ENCODE measurements at places on chromosomes 7 and 10.

DNA sequence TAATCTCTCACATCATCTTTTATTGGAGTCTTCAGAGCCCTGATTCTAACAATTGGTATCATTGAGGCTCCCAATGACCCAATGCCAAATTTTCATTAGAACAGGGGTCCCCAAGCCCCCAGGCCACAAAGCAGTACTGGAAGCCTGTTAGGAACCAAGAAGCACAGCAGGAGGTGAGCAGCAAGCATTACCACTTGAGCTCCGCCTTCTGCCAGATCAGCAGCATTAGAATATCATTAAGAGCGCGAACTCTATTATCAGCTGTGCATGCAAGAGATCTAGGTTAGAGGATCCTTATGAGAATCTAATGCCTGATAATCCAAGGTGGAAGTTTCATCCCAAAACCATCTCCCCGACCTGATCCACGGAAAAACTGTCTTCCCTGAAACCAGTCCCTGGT is 23.1 kb downstream of the KIF5B start:
- H3K36me3 ChIP-seq: peaks cover 85% of the 10 kb centered on the region
- H3K27me3 ChIP-seq: no peaks in the 10 kb centered on the region
- H3K4me3 ChIP-seq: no peak overlapping the region
- DNase-seq: no peak
- H3K4me1 ChIP-seq: peaks cover 31% of the 10 kb centered on the region

- no peak overlapping the region for H3K4me3 ChIP-seq
- DNase-seq: no peak
- H3K36me3 ChIP-seq: no peaks in the 10 kb centered on the region
These were observed 11.6 kb downstream of the GCK start for GRCh38 chr7:44177570-44178131.

DNA sequence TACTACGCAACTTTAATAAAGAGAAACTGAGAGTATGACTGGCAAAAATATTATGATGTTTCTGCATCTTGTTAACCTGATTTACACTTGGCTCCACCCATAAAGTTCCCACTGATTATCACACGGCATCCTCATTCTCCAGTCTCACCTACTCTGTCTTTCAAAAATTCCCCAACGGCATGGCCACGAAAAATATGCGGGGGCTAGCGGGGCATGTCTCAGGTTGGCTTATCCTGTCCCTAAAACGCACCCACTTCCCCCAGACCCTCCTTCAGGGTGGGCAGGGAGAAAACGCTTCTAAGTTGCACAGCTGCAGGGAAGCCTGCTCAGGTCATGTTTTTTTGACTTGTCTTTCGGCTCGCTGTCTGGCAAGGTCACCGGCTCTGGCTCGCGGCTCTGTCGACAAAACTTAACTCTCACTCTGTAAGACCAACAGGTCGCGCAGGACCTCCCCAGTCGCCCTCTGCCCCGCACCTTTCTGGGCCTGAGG is 3.8 kb downstream of the CDK6 start:
- H3K4me3 ChIP-seq: peak overlapping the region; percentile 90
- peak overlapping the region; percentile 84 for H3K27ac ChIP-seq
- peaks cover 70% of the 10 kb centered on the region for H3K4me1 ChIP-seq
- DNase-seq: no peak
- peaks cover 9% of the 10 kb centered on the region for H3K36me3 ChIP-seq
- H3K27me3 ChIP-seq: peaks cover 3% of the 10 kb centered on the region

GRCh38 chr10:3568983-3569382 is 216.0 kb downstream of the KLF6 start:
- H3K4me1 ChIP-seq: no peaks in the 10 kb centered on the region
- no peak overlapping the region for H3K27ac ChIP-seq
- DNase-seq: no peak

GRCh38 chr10:113476191-113476590 is 76.7 kb upstream of the HABP2 start:
- H3K27ac ChIP-seq: no peak overlapping the region
- DNase-seq: no peak
- no peaks in the 10 kb centered on the region for H3K27me3 ChIP-seq
- H3K4me1 ChIP-seq: no peaks in the 10 kb centered on the region

DNA sequence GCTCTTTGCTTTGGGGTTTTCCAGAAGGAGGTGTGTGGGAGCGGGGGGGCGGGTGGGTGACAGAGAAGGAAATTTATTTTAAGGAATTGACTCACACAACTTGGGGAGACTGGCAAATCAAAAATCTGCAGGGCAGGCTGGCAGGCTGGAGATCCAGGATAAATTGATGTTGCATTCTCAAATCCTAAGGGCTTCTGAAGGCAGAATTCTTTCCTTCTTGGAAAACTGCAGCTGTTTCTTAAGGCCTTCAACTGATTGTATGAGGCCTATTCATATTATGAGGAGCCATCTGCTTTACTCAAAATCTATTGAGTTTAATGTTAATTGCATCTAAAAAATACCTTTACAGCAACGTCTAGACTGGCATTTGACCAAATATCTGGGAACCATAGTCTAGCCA is 1528.8 kb upstream of the LRRTM3 start:
- no peak overlapping the region for H3K4me3 ChIP-seq
- H3K27me3 ChIP-seq: no peaks in the 10 kb centered on the region
- no peak overlapping the region for H3K27ac ChIP-seq
- H3K36me3 ChIP-seq: no peaks in the 10 kb centered on the region

DNA sequence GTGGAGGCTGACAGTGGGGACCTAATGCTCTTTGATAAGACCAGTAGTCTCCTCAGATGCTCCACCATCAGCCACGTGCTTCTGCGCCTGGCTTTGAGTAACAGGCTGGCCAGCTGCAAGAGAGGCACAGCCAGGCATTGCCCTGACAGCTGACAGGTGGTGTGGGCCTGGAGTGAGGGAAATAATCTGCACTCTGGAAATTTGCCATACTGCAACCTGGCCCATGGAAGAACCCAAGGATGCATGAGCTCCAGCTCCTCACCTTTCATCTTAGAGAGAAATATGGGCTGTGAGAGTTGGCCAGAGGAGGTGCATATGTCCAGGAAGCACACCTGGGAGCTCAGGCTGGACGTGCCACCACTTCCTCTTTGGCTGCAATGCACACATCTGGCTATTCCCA is 118.9 kb downstream of the PLXDC2 start:
- no peak overlapping the region for H3K27ac ChIP-seq
- no peaks in the 10 kb centered on the region for H3K27me3 ChIP-seq

- H3K36me3 ChIP-seq: no peaks in the 10 kb centered on the region
- no peak overlapping the region for H3K27ac ChIP-seq
- DNase-seq: no peak
- no peaks in the 10 kb centered on the region for H3K27me3 ChIP-seq
- H3K4me3 ChIP-seq: no peak overlapping the region
These were observed 43.4 kb upstream of the GHITM start for GRCh38 chr10:84095811-84096497.

GRCh38 chr7:75732764-75733630 is 5.7 kb downstream of the HIP1 start:
- H3K27ac ChIP-seq: no peak overlapping the region
- no peaks in the 10 kb centered on the region for H3K27me3 ChIP-seq
- peaks cover 2% of the 10 kb centered on the region for H3K4me1 ChIP-seq
- H3K4me3 ChIP-seq: no peak overlapping the region
- H3K36me3 ChIP-seq: no peaks in the 10 kb centered on the region
- DNase-seq: no peak

GRCh38 chr10:105506262-105506661 is 865.2 kb downstream of the SORCS3 start:
- no peak overlapping the region for H3K4me3 ChIP-seq
- H3K27ac ChIP-seq: no peak overlapping the region
- no peaks in the 10 kb centered on the region for H3K36me3 ChIP-seq
- H3K4me1 ChIP-seq: no peaks in the 10 kb centered on the region
- H3K27me3 ChIP-seq: no peaks in the 10 kb centered on the region

- no peaks in the 10 kb centered on the region for H3K36me3 ChIP-seq
- no peaks in the 10 kb centered on the region for H3K27me3 ChIP-seq
- H3K4me3 ChIP-seq: no peak overlapping the region
- H3K27ac ChIP-seq: no peak overlapping the region
- peaks cover 40% of the 10 kb centered on the region for H3K4me1 ChIP-seq
These were observed 87.4 kb upstream of the SMNDC1 start for GRCh38 chr10:110392121-110392520.

GRCh38 chr7:126533715-126534114 is 719.0 kb downstream of the GRM8 start:
- H3K4me3 ChIP-seq: no peak overlapping the region
- H3K27ac ChIP-seq: no peak overlapping the region
- no peaks in the 10 kb centered on the region for H3K36me3 ChIP-seq
- no peak for DNase-seq
- H3K27me3 ChIP-seq: no peaks in the 10 kb centered on the region

- H3K4me3 ChIP-seq: no peak overlapping the region
- no peaks in the 10 kb centered on the region for H3K27me3 ChIP-seq
- H3K36me3 ChIP-seq: no peaks in the 10 kb centered on the region
These were observed 100.5 kb downstream of the CALD1 start for GRCh38 chr7:134879815-134880475.

GRCh38 chr10:110655320-110655719 is 11.2 kb downstream of the RBM20 start:
- no peaks in the 10 kb centered on the region for H3K27me3 ChIP-seq
- H3K4me3 ChIP-seq: no peak overlapping the region
- H3K4me1 ChIP-seq: no peaks in the 10 kb centered on the region

DNA sequence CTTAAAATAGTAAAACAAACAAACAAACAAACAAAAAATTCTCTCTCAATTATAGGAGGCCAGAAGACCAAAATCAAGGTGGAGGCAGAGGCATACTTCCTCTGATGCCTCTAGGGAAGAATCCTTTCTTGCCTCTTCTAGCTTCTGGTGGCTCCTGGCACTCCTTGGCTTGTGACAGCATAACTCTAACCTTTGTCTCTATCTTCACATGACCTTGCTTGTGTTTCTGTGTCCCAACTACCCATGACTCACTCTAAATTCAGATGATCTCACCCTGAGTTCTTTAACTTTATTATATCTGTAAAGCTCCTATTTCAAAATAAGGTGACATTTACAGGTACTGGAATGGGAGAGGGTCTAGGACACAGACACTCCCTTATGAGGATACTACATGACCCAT is 88.3 kb upstream of the ANTXRL start:
- no peaks in the 10 kb centered on the region for H3K36me3 ChIP-seq
- no peaks in the 10 kb centered on the region for H3K27me3 ChIP-seq
- no peak overlapping the region for H3K4me3 ChIP-seq
- DNase-seq: no peak
- no peaks in the 10 kb centered on the region for H3K4me1 ChIP-seq
- no peak overlapping the region for H3K27ac ChIP-seq

- H3K36me3 ChIP-seq: no peaks in the 10 kb centered on the region
- H3K4me1 ChIP-seq: peaks cover 4% of the 10 kb centered on the region
- no peaks in the 10 kb centered on the region for H3K27me3 ChIP-seq
- DNase-seq: no peak
- no peak overlapping the region for H3K27ac ChIP-seq
These were observed 176.3 kb upstream of the ZNF32 start for GRCh38 chr10:43824934-43825333.

DNA sequence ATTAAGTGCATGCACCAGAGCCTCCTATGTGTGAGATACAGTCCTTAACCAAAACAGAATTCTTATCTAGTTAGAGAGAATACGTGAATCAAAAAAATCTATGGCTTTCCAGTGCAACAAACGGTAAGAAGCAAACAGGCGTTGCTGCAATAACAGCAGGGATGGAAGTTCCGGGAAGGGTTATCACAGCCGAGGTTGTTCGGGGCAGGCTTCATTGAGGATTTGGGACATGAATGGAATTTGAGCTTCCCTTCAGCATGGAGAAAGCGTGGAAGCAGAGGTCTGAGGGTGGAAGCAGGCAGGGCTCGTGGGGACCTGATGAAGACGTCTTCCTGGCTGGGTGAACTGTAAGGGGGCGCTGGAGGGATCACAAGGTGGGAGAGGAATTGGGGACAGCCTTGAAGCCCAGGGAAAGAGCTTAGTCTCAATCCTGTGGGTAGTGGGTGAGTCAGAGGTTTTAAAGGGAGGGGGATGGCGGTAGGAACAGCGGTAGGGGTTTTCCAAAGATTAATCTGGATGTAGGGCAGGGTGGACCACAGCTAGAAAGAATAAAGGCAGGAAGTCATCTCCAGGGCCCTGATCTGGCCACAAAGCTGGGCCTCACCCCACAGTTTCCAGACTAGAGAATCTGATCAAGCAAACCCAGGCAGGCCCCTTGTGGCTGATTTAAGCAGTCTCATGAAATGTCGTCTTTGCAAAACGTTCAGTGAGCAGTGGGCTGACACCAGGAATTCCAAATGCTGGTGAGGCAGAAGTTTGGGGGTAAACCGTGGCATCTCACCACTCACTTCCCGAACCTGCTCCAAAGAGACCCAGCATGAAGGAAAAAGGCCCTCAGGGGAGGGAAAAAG is 65.1 kb downstream of the CALML3 start:
- peaks cover 5% of the 10 kb centered on the region for H3K4me1 ChIP-seq
- DNase-seq: no peak
- H3K27ac ChIP-seq: no peak overlapping the region
- H3K27me3 ChIP-seq: no peaks in the 10 kb centered on the region
- no peak overlapping the region for H3K4me3 ChIP-seq
- no peaks in the 10 kb centered on the region for H3K36me3 ChIP-seq

DNA sequence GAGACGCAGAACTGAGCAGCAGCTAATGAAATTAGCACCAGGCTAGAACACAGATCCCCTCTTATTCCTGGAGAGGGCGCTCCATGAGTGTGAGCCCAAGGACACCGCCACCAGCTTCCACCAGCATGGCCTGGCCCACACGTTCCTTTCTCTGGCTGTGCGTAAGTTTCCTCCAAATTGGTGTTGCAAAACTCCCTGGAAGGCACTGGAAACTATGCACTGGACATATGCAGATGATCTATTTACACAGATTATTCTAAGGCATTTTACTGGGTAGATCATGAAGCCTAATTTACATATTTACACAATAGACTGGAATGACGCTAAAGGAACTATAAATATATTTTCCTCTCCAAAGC is 455.6 kb upstream of the FOXK1 start:
- peak; percentile 57 for DNase-seq
- H3K4me3 ChIP-seq: no peak overlapping the region
- no peaks in the 10 kb centered on the region for H3K4me1 ChIP-seq
- no peaks in the 10 kb centered on the region for H3K27me3 ChIP-seq
- H3K36me3 ChIP-seq: no peaks in the 10 kb centered on the region

DNA sequence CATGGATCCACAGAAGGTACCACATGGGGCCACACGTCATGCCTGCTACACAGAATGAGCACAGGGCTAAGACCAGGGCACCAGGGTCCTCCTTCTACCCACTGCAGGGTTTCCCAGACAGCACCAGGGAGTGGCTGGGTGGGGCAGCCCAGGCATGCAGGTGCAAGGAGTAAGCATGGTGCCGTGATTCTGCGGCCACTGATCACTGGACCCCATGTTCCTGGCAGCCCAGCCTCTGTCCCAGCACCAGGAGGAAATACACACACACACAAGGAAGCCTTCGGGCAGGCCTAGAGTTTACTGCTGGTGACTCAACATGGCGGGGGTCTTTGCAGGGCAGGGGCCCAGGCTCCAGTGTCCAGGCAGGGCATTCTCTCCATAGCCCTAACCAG is 13.9 kb downstream of the ATP6V1F start:
- no peak overlapping the region for H3K27ac ChIP-seq
- H3K36me3 ChIP-seq: no peaks in the 10 kb centered on the region
- H3K27me3 ChIP-seq: no peaks in the 10 kb centered on the region
- no peak for DNase-seq
- H3K4me1 ChIP-seq: no peaks in the 10 kb centered on the region
